ENCODE measurements at places on chromosomes 2 and 18.

DNA sequence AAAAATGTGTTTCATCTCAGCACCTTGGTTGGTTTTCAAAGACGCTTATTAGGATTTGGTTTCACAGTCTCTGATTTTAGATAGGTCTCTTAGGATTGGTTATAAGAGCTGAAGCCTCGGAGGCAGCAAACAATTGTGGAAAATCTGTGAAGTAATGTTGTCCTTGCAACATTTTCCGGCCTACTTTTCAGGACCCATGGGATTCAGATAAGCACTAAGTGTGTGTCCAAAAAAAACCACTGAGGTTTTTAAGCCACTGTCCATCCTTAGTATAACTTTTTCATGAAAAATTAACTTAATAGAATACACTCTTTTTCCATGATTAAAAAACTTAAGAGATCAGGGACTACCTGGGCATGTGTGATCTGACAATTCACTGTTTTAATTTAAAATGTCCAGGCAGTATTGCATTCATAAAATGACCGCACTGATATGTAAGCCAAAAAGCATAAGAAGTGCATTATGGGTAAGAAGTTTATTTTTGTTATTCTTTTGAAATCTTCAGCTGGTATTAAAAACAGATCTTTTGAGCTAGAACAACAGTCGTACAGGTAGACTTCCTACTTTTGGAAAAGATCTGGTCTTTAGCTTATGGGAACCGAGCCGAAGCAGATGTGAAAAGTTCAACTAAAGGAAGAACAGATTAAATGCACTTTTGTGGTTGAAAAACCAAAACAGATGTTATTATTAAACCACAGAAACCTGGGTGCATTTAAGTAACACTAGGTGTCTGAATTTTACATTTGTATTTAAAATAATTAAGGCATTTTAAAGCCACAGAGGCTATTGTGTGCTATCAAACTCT lies 479.4 kb upstream of the ZEB2 start:
- no peaks in the 10 kb centered on the region for H3K36me3 ChIP-seq
- H3K4me1 ChIP-seq: no peaks in the 10 kb centered on the region
- no peak overlapping the region for H3K27ac ChIP-seq
- H3K4me3 ChIP-seq: no peak overlapping the region
- H3K27me3 ChIP-seq: no peaks in the 10 kb centered on the region

DNA sequence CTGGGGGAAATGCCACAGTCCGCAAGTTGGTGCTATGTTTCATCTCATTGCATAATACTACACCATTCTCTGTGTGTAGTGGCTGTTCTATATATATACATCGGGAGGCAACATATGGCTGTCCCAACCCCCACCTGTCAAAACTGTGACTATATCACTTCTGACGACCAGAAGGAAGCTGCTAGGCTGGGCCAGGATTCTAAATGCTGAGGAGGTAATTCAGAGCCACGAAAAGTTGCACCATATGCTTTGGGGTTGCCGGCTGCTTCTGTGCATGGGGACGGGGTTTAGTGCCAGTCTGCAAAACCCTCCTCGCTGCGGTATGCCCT lies 117.3 kb downstream of the MSH2 start:
- no peaks in the 10 kb centered on the region for H3K27me3 ChIP-seq
- H3K4me1 ChIP-seq: peaks cover 3% of the 10 kb centered on the region
- H3K4me3 ChIP-seq: no peak overlapping the region
- no peak for DNase-seq
- no peak overlapping the region for H3K27ac ChIP-seq

GRCh38 chr2:152518641-152519580 lies 183.9 kb downstream of the FMNL2 start:
- DNase-seq: no peak
- H3K27ac ChIP-seq: no peak overlapping the region
- no peaks in the 10 kb centered on the region for H3K36me3 ChIP-seq
- H3K4me1 ChIP-seq: no peaks in the 10 kb centered on the region

DNA sequence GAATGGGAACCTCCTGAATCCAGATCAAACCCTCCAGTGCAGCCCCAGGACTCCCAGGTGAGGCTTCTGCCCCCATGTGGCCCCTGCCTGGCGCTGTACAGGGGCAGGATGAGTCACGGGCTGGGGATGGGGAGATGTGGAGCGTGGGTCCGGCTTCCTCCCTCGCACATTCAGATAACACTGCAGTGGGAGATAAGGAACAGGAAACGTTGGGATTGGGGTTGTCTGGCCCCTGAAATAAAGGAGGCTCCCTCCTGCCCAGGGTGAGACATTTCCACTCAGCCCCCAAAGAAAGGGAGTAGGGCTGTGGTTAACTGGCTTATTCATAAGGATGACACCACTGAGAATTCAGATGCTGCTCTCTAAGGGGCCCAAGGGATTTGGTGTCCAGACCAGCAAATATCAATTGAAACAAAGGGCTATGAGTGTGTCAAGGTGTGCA lies 30.7 kb downstream of the IGFBP5 start:
- no peak overlapping the region for H3K27ac ChIP-seq
- no peaks in the 10 kb centered on the region for H3K36me3 ChIP-seq
- DNase-seq: no peak
- no peaks in the 10 kb centered on the region for H3K27me3 ChIP-seq
- H3K4me1 ChIP-seq: no peaks in the 10 kb centered on the region
- no peak overlapping the region for H3K4me3 ChIP-seq

DNA sequence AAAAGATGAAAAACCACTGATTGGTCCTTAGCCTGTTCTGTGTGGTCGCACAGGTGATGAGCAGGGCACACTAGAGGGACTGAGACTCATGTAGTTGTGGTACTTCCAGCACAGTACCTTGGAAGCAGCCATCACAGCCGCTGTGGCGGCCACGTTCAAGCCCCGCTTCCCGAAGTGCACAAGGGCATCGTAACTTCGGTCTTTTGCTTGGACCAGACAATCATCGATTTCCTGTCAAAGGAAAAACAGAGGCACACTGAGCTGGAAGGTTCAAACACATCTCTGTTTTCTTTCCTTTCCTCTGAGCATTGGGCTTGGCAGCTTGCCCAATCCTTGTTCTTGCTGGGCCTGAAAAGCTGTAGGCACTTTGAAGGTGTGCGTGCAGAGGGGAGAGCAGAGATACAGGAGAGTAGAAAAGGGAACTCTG lies 52.6 kb downstream of the MRPL35 start:
- H3K36me3 ChIP-seq: no peaks in the 10 kb centered on the region
- H3K4me1 ChIP-seq: no peaks in the 10 kb centered on the region
- H3K27ac ChIP-seq: no peak overlapping the region
- no peak overlapping the region for H3K4me3 ChIP-seq
- no peaks in the 10 kb centered on the region for H3K27me3 ChIP-seq
